ENCODE measurements at places on chromosomes 6 and 20.

DNA sequence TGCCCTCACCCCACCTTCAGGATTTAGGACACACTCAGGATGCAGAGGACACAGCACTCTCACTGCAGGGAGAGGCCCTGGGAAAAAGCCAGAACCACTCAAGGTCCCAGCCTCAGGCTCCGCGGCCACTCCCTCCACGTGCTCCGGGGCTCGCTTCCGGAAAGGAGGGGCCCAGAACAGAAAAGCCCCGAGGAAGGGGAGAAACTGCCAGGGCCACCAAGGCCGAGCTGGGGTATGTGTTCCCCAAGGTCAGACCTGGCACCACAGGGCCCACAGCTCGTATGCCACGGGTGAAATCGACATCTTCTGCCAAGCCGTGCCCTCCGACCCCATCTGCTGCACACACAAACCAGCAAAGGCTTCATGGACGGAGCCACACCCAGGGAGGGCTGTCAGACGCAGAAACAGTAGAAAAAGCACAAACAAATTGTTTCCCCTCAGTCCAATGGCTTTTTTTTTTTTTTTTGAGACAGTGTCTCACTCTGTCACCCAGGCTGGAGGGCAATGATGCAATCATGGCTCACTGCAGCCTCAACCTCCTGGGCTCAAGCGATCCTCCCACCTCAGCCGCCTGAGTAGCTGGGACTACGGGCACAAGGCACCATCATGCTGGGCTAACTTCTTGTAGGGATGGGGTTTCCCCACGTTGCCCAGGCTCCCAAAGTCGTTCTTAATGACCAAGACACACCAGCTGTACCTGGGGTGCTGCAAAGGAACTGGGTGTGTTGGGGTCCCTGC lies 33.4 kb downstream of the SLC2A4RG start:
- no peak for DNase-seq

DNA sequence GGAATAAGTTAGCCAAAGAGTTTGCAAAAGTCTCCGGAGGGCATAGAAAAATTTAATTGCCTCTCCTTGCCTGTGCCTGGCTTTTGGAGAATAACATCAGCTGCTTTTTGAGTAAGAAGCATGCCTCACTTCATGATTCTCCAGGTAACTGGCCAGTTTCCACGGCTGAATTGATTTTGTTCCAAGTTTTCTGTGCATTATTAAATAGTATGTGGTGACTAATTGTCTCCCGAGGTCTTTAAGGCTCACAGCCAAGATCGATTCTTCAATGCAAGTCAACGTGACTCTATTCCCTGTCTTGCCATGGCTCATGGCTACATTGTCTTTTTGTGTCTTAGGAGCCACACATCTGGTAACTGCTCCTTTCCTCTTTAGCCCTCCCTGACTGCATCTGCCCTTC lies 54.2 kb downstream of the CNR1 start:
- DNase-seq = no peak

- no peak for DNase-seq
These were observed 82.3 kb downstream of the DNAH8 start for GRCh38 chr6:38797391-38797790.

DNA sequence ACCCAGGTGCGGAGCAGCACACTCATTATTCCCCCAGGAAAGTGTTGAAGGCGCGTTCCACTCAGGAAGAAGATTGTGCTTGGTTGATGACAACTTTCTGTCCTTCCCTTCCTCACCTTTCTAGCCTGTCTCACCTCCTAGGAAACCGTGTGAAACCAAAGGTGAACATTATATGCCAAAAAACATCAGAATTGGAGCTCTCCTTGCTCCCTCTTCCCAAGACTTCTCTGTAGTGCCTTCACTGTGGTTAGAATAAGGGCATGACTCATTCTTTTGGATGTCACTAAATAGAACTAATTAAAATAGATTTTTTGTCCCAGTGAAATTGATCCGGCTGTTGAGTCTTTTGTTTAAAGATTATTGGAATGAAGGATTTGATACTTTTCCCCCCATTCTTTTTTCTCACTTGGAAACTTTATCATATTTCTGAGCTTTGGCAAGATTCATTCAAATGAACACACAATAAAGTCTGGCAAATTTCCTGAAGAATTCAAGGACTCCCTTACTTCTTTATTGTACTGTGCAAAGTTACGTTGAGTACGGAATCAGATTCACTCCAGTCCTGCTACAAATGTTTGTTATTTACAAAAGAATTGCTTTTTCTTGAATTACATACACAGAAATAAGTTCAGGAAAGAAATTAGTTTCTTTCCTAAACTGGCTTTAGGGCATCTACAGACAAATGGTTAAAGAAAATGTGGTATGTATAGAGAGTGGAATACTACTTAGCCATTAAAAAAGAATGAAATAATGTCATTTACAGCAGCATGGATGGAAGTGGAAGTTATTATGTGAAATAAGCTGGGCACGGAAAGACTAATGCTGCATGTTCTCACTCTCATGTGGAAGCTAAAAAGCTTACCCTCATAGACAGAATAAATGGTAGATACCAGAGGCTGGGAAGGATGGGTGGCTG lies 142.8 kb upstream of the AKAP12 start:
- no peak for DNase-seq

DNA sequence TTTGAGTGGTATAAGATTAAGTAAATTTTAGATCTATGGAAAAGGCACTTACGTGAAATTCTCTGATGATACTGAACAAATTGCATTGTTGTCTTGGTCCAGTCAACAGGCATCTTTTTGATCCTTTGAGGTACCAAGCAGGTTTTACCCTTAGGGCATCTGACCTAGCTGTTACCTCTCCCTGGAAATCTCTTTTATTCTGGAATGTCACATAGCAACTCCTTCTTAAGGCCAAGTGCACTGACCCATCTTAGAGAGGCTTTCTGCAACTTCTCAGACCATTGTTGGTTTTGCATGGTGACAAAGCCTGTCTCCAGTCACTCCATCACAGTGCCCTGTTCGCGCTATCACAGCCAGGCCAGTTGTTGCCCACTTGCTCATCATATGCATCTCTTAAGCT lies 42.0 kb downstream of the TPD52L1 start:
- DNase-seq = no peak

DNA sequence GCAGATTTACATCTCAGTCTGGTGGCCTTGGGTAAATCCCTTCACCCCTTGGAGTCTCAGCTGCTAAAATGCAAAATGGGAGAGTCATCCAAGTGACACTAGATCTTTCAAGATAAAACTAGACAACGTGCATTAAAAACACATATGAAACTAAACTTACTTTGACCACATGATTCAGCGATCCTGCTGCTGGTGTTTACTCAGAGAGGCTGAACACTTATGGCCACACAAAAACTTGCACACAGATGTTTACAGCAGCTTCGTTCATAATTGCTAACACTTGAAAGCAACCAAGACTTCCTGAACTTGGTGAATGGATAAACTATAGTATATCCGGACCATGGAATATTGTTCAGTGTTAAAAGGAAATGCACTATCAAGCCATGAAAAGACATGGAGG lies 55.3 kb upstream of the GPR6 start:
- no peak for DNase-seq

- no peak for DNase-seq
These were observed 50.0 kb downstream of the SASH1 start for GRCh38 chr6:148392671-148393070.

- no peak for DNase-seq
These were observed 28.8 kb downstream of the TMEM244 start for GRCh38 chr6:129832299-129832698.

GRCh38 chr20:19552221-19553180 lies 205.6 kb upstream of the RIN2 start:
- DNase-seq = peak; percentile 33

DNA sequence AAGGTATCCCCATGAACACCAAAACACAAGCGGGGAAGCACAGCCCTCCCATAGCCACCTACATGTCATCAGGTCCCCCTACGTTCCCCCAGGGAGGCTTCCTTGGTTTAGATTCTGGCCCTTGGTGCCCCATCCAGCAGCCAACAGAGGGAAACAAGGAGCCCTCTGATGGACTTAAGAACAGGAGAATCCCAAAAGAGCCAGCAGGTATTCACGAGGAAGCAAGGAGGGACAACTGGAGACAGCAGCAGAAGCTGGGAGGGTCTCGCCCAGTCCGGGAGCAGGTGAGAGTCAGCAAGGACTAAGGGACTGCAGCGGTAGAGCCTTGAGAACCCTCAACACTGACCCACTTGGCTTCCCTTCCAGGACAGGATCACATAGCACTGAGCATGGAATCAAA lies 58.4 kb upstream of the TOP1 start:
- no peak for DNase-seq

DNA sequence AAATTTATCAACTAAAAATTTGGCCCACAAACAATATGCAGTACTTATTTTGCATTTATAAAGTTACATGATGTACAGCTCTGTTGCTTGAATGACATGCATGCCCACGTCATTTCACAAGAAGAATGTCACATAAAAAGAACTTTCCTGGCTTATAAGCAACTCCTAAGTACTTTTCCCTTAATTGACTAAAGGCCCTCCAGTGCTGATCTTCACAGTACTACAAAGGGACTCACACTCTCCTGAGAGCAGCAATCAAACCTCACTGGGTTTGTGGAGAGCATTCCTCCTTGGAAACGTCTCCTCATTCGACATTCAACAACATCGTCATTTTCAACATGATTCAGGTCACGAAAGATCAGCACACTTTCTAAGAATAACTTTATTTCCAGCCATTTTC lies 111.1 kb downstream of the IPCEF1 start:
- no peak for DNase-seq

- DNase-seq = peak; percentile 65
These were observed 27.6 kb downstream of the CNKSR3 start for GRCh38 chr6:154482858-154483257.

Data from hindlimb muscle (tissue), 1 donor.